Motor neuron (in vitro differentiated cells): ENCODE measurements at places on chromosomes 1 and 21. TPM values are rescaled to one million over a fixed set of nuclear protein-coding genes. Genes with fewer than 3 reads are reported as not detected.

The CA6 gene
- total RNA-seq: 0.21 TPM in 1 of 2 replicates, not detected in the other

The PLOD1 gene
- 79.6 and 94.1 TPM in 2 replicates for total RNA-seq

The SOX13 gene
- total RNA-seq: 29.5 and 31.8 TPM in 2 replicates

The CYP4Z1 gene
- total RNA-seq: 11.7 and 17.0 TPM in 2 replicates

The CD1D gene
- total RNA-seq: 0.18 and 0.42 TPM in 2 replicates

The GBP5 gene
- total RNA-seq: 0.08 and 0.09 TPM in 2 replicates

The GPR161 gene
- 18.9 and 19.6 TPM in 2 replicates for total RNA-seq

The SPATA21 gene
- total RNA-seq: 0.44 and 0.47 TPM in 2 replicates

The RUNX3 gene
- total RNA-seq: 0.18 and 0.41 TPM in 2 replicates

The NR1I3 gene
- total RNA-seq: 3.7 and 4.2 TPM in 2 replicates

The CACNA1S gene
- total RNA-seq: 0.04 TPM in 1 of 2 replicates, not detected in the other

The CLEC20A gene
- total RNA-seq: 0.37 and 1.1 TPM in 2 replicates

The NCF2 gene
- total RNA-seq: 0.68 and 1.3 TPM in 2 replicates

The TAF5L gene
- 14.0 and 15.9 TPM in 2 replicates for total RNA-seq

The ASPM gene
- total RNA-seq: 2.7 and 3.0 TPM in 2 replicates

The AMY1A gene
- total RNA-seq: 0.38 TPM in 1 of 2 replicates, not detected in the other

The FUCA1 gene
- total RNA-seq: 10.3 and 12.0 TPM in 2 replicates

The S100A12 gene
- total RNA-seq: not detected in 2 replicates

The PPFIA4 gene
- total RNA-seq: 20.7 and 30.7 TPM in 2 replicates

The YTHDF2 gene
- total RNA-seq: 91.7 and 92.6 TPM in 2 replicates

The LMX1A gene
- 0.34 and 0.57 TPM in 2 replicates for total RNA-seq

The TNFRSF8 gene
- 1.3 and 1.4 TPM in 2 replicates for total RNA-seq

The ILF2 gene
- total RNA-seq: 286 and 301 TPM in 2 replicates

The C1orf94 gene
- 0.58 TPM in 1 of 2 replicates, not detected in the other for total RNA-seq

The ZMYND12 gene
- 0.71 and 0.77 TPM in 2 replicates for total RNA-seq

The KRTAP19-3 gene
- total RNA-seq: not detected in 2 replicates

The AK5 gene
- 5.6 and 5.9 TPM in 2 replicates for total RNA-seq

The KLHDC9 gene
- 1.5 and 4.4 TPM in 2 replicates for total RNA-seq

The HES2 gene
- total RNA-seq: 1.2 TPM in 2 replicates

The TEDDM1 gene
- 0.72 and 1.4 TPM in 2 replicates for total RNA-seq

The FMOD gene
- 0.53 and 0.62 TPM in 2 replicates for total RNA-seq

The CD1E gene
- total RNA-seq: not detected in 2 replicates

The KIRREL1 gene
- total RNA-seq: 32.8 and 43.3 TPM in 2 replicates

The MASP2 gene
- 4.8 TPM in 2 replicates for total RNA-seq

The IQGAP3 gene
- total RNA-seq: 1.2 and 1.4 TPM in 2 replicates

The SIM2 gene
- total RNA-seq: 0.49 and 0.69 TPM in 2 replicates

The CYP4X1 gene
- total RNA-seq: 49.9 and 52.7 TPM in 2 replicates

The NBPF1 gene
- 23.6 and 24.4 TPM in 2 replicates for total RNA-seq

The ECM1 gene
- total RNA-seq: 22.6 and 25.1 TPM in 2 replicates

The SLC25A34 gene
- total RNA-seq: 0.95 and 0.97 TPM in 2 replicates

The SELE gene
- total RNA-seq: not detected in 2 replicates

The TADA1 gene
- total RNA-seq: 39.4 and 41.0 TPM in 2 replicates

The SH3BGR gene
- 2.3 and 6.3 TPM in 2 replicates for total RNA-seq

The EVA1C gene
- 0.64 and 0.93 TPM in 2 replicates for total RNA-seq

The ESRRG gene
- 67.1 and 70.0 TPM in 2 replicates for total RNA-seq

The CADM3 gene
- total RNA-seq: 1.2 and 1.5 TPM in 2 replicates

The LEMD1 gene
- total RNA-seq: 43.3 and 46.8 TPM in 2 replicates

The CCDC185 gene
- total RNA-seq: 0.45 TPM in 2 replicates

The HSPB7 gene
- 0.23 and 0.57 TPM in 2 replicates for total RNA-seq

The LIPI gene
- 0.09 TPM in 1 of 2 replicates, not detected in the other for total RNA-seq

The LINGO4 gene
- total RNA-seq: 0.22 and 0.25 TPM in 2 replicates

The SYNJ1 gene
- total RNA-seq: 5.1 and 6.5 TPM in 2 replicates

The FAAH gene
- total RNA-seq: 7.7 and 8.1 TPM in 2 replicates

The TMIGD3 gene
- 0.32 TPM in 1 of 2 replicates, not detected in the other for total RNA-seq

The SLC44A5 gene
- 58.8 and 60.3 TPM in 2 replicates for total RNA-seq

The IL19 gene
- total RNA-seq: 0.32 TPM in 1 of 2 replicates, not detected in the other

The REN gene
- total RNA-seq: 0.25 TPM in 1 of 2 replicates, not detected in the other

The OR10J1 gene
- total RNA-seq: 0.05 TPM in 1 of 2 replicates, not detected in the other
